ENCODE measurements at places on chromosomes 2 and 18. TPM values are rescaled to one million over a fixed set of nuclear protein-coding genes. Genes with fewer than 3 reads are reported as not detected.

- DNase-seq = no peak
Measured at GRCh38 chr2:100192300-100192699, 49.9 kb upstream of the AFF3 start.

- DNase-seq = no peak
Measured at GRCh38 chr18:58492891-58493469, 135.9 kb downstream of the ALPK2 start.

RNU2-63P gene
- 15.7 TPM for total RNA-seq

DNA sequence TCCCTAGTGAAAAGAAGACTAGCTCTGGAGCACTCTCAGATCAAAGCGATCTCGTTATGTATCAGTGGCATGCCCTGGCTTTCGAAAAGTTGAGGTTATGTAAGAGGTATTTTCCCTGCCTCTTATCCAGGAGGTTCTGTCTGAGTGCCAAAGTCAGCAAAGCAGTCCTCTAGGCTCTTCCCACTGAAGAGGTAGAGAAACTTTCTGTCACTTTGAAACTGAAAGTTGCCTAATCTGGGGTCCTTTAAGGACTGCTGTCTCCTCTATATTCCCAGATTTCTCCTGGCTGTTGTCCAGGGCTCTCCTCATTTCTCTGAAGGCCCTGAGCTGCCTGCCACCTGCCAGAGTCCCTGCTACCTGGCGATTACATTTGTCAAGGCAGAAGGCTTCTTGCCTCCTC is 96.3 kb downstream of the B3GNT2 start:
- no peak for DNase-seq

- peak; percentile 8 for DNase-seq
Measured at GRCh38 chr18:79534356-79534755, 138.6 kb downstream of the NFATC1 start.

DNA sequence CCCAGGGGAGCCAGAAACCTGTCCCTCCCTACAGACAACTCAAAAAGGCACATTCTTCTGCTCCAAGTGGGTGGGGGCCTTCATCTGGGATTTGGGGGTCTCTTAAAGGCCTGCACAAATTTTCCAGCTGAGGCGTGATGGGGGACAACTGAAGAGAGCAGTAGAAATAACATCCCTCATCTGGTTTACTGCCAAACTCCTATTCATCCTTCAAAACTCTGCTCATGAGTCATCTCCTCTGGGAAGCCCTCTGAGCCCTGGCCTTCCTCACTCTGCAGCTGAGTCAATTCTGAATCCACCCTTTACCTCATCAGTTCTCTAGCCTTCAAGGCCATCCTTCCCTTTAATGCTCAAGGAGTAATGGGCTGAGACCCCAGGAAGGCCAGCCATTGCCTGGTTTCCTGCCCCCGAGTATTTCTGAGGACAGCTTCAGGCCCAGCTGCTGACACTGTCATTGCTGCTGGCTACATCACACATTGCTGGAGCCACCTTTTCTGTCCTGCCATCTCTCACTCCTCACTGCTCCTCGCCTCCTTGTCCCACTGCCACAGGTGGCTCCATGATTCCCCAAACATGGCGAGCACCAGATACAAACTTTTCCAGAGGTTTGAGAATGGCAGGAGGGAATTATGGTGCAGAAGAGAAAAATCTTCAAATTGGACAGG is 32.2 kb upstream of the GLI2 start:
- DNase-seq = no peak

PSMA8 gene
- not detected for total RNA-seq

SANBR gene
- total RNA-seq = 11.4 TPM

DNA sequence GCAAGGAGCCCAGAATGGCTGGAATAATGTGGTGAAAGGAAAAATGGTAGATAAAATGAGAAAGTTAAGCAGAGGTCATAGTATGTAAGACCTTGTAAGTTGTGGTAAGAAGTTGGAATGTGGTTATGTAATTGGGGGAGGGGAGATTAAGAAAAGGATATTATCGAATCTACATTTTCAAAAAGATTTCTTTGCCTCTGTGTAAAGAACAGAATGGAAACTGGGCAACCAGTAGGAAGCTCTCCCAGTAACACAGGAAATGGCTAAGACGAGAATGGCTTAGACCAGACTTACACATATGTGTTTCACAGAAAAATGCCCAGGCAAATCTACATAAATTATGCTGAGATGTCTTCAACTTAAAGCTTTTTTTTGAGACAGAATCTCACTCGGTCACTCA is 13.2 kb downstream of the MEMO1 start:
- no peak for DNase-seq

GRCh38 chr2:190217616-190218015 is 102.0 kb downstream of the HIBCH start:
- DNase-seq = no peak

CPS1 gene
- 0.18 TPM for total RNA-seq

DNA sequence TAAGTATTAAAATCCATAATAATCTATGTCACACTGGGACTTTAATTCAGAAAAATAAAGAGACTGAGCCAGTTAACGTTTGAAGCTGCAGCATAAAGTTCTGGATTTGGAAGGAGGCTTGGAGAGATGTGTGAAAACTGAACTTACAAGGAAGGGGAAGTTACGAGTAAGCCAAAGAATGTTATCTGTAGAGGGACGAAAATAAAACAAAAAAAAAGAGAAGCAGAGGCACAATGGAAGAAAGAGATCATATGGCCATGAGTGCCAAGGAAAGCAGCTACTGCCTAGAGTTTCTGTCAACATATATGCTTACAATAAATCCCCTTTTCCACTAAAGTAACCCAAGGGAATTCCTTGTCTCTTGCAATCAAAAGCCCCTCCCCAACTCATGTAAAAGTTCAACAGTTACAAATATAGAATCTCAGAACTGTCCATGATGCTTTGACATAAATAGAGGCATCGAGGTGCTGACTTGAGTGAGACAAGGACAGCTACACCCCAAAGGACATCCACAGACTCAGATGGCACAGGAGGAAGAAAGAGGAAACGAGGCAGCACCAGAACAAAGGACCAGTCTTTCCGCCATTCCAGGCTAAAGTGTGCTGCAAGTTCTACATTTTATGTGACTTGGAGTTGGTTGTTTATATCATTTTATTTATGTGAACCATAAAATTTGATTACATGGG is 16.1 kb upstream of the ARL5A start:
- no peak for DNase-seq

CDK5R2 gene
- total RNA-seq = 0.37 TPM

GRCh38 chr2:74006459-74006858 is 21.7 kb downstream of the TET3 start:
- DNase-seq = peak; percentile 14

GRCh38 chr2:73830871-73831401 is 2.2 kb downstream of the STAMBP start:
- no peak for DNase-seq

SRD5A2 gene
- total RNA-seq = not detected

DNA sequence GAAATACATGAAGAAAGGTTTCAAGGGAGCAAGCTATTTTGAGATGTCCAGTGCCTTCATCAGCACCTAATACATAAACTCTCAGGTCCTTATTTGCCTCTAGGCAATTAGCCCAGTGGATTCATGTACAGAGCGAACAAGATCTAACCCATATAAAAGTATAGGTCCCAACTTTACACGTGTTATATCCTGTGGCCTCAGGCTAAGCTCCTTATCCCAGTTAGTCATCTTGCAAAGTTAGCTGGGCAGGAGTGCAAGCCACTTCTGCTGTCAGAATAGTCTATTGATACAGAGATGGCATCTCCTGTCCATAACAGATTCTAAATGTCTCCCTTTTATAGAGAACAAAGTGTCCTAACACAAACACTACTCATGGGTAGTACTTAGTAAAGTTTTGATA is 203.9 kb upstream of the PIK3C3 start:
- DNase-seq = no peak

DNA sequence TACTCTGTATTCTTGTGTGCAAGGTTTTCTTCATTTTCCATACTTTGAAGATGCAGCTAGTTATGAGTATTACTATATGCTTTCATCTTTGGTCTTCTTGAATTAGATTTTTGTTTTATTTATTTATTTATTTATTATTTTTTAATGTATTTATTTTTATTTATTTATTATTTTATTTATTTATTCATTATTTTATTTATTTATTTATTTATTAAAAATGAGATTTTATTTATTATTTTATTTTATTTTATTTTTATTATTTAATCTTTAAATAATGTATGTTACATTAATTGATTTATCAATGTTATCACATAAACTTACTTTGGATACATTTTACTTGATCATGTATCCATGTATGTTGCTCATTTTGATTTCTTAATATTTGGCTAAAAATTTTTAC is 132.3 kb upstream of the GALNT13 start:
- DNase-seq = no peak

DNA sequence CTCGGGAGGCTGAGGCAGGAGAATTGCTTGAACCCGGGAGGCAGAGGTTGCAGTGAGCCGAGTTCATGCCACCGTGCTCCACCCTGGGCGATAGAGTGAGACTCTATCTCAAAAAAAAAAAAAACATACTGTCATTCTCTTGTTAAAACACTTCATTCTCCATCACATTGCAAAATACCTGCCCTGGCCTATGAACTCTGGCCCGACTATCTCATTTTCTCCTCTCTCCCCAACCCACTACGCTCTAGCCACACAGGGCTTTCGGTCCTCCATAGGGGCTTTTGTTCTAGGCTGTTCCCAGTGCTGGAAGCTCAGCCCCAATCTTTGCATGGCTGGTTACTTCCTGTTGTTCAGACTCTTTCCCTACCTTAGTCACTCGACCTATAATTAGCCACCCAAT is 10.3 kb downstream of the CEP76 start:
- DNase-seq = no peak

GRCh38 chr2:109032229-109032820 is 43.3 kb upstream of the EDAR start:
- DNase-seq = no peak

DNA sequence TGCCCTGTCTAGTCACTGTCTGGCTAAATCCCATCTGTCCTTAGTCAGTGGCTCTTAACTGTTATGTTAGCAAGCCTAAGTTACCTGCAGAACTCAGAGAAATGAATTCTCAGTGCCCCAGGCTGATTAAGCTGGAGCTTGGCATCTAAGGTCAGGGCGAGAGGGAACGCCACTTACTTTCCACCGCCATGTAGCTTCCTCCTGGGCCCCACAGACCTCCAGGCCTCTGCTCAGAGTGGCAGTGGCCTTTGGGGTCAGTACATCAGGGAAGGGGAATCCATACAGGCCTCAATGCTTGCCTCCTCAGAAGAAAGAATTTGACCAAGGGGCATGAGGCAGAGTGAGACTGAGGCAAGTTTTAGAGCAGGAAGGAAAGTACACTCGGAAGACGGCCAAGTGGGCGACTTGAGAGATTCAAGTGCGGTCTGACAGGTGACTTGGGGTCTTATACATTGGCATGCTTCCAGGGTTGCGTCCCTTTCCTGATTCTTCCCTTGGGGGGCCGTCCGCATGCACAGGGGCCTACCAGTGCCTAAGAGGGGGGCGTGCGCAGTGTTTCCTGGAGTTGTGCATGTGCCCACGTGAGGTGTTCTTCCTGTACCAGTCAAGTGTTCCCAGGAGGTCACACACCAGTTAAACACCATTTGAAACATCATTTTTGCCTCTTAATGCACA is 64.1 kb downstream of the EMILIN2 start:
- DNase-seq = no peak

SERPINB2 gene
- not detected for total RNA-seq

CPLX4 gene
- total RNA-seq = not detected

DNA sequence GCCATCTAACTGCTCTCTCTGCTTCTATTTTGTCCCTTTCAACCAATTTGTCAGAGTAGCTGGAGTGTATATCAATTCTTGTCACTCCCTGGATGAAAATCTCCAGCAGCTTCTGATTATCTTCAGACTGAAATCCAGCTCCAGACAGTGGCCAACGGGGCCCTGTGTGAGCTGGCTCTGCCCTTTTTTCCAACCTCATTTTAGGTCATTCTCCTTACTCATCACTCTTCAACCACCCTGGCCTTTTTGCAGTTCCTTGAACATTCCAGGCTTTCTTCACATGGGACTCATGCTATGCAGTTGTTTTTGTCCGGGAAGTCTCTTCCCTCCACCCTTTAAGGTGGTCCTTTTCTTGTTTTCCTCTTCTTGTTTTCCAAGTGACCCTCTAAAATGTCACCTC is 15.4 kb upstream of the FAP start:
- no peak for DNase-seq

DNA sequence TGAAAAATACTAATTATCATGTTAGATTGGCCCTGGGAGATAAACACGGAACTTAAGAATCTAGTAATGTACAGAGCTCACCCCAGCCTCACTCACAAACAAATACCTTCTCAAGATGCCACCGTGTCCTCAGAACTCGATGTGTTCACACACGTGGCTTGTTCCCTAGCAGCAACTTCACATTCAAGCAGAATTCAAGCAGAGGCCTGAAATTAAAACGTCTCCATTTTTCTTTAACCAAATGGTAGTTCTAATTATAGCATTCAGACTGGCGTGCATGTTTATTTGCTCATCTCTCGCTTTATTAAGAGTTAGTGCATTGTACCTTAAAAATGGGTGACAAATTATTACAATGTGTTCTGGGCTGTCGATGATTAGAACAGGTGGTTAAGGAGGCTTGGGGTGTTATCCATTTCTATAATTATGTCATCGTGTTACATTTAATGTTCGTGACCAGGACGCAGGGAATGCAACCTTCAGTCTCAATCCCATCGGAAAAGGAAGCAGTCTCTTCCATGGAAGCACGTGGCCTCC is 57.3 kb upstream of the SLC66A3 start:
- DNase-seq = no peak

DNA sequence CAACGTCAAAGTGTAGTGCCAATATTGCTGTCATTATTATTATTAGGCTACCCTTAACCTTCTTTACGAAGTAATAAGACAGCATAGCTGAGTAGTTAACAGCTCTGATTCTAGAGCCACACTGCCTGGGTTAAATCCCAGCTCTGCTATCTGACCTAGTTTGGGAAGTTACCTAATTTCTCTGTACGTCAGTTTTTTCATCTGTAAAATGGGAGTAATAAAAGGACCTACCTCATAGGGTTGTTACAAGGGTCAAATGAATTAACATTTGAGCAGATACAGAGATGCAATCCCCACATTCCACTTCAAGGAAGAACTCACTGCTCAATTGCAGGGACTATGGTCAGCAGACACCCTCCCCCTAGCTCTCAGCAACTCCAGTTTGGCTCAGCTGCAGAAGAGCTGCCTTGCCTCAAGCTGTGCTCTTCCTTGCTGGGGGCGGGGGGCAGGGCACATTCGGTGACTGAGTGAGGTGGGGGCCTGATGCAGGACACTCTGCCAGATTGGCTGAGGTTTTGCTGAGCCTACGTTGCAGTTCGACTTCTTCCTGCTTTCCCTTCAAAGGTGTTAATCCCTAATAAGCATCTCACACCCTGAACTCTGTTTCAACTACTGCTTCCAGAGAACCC is 11.0 kb upstream of the LGALSL start:
- no peak for DNase-seq

All from left colon (tissue), 2 donors.